Cerebellum (tissue), 4 donors: ENCODE measurements at places on chromosomes 5 and 9. TPM values are rescaled to one million over a fixed set of nuclear protein-coding genes. Genes with fewer than 3 reads are reported as not detected.

C7 gene
- 25.1 TPM for total RNA-seq

SHC3 gene
- total RNA-seq: 28.3 TPM

FBXO10 gene
- 16.5 TPM for total RNA-seq

ROPN1L gene
- 3.2 TPM for total RNA-seq

ATP10B gene
- 15.0 TPM for total RNA-seq

C5 gene
- 10.9 TPM for total RNA-seq

WDR31 gene
- total RNA-seq: 2.4 TPM

ORM2 gene
- not detected for total RNA-seq

EQTN gene
- total RNA-seq: 0.73 TPM

FBP2 gene
- total RNA-seq: not detected

WHRN gene
- 7.7 TPM for total RNA-seq

PTGER4 gene
- total RNA-seq: 1.3 TPM

BRINP1 gene
- total RNA-seq: 35.4 TPM

LURAP1L gene
- 13.3 TPM for total RNA-seq

CDC14B gene
- 18.2 TPM for total RNA-seq

LRRC26 gene
- total RNA-seq: 0.91 TPM

C6 gene
- 0.45 TPM for total RNA-seq

IFNB1 gene
- total RNA-seq: not detected

ZDHHC11B gene
- 7.3 TPM for total RNA-seq

TAF1L gene
- not detected for total RNA-seq

CD14 gene
- total RNA-seq: 17.6 TPM

NSA2 gene
- total RNA-seq: 35.9 TPM

BARHL1 gene
- 19.3 TPM for total RNA-seq

KCTD16 gene
- total RNA-seq: 20.4 TPM

PHF24 gene
- total RNA-seq: 12.0 TPM

ANKRD18A gene
- total RNA-seq: 7.3 TPM

NEUROG1 gene
- 2.6 TPM for total RNA-seq

C5orf34 gene
- total RNA-seq: 12.3 TPM

ZCCHC10 gene
- 15.3 TPM for total RNA-seq

CAVIN4 gene
- 11.3 TPM for total RNA-seq

NUTM2G gene
- total RNA-seq: not detected

PAPPA gene
- total RNA-seq: 0.36 TPM

STK10 gene
- total RNA-seq: 19.1 TPM

S100Z gene
- total RNA-seq: 0.45 TPM

SMARCA2 gene
- total RNA-seq: 79.1 TPM

PCDHGB1 gene
- total RNA-seq: 16.8 TPM

CER1 gene
- 1.2 TPM for total RNA-seq

TAF11L3 gene
- total RNA-seq: not detected

SEMA5A gene
- 27.5 TPM for total RNA-seq

FCN2 gene
- not detected for total RNA-seq

PCA3 gene
- total RNA-seq: 1.2 TPM

SLC34A3 gene
- not detected for total RNA-seq

SLC9A3 gene
- total RNA-seq: 1.8 TPM

HTR4 gene
- 0.54 TPM for total RNA-seq

BTNL3 gene
- 0.09 TPM for total RNA-seq

CTSV gene
- total RNA-seq: 1.3 TPM

POLR3G gene
- 6.0 TPM for total RNA-seq

SAXO1 gene
- total RNA-seq: under 0.01 TPM

ZNF608 gene
- 86.3 TPM for total RNA-seq

BTF3 gene
- 194 TPM for total RNA-seq

TPPP gene
- 12.2 TPM for total RNA-seq

HRCT1 gene
- not detected for total RNA-seq
